Mammary microvascular endothelial cell (primary cell): ENCODE measurements at places on chromosomes 4 and X. TPM values are rescaled to one million over a fixed set of nuclear protein-coding genes. Genes with fewer than 3 reads are reported as not detected.

The LUZP4 gene
- not detected in 2 replicates for total RNA-seq

The CXCL10 gene
- 1.5 and 3.6 TPM in 2 replicates for total RNA-seq

The C4orf36 gene
- 0.49 and 1.4 TPM in 2 replicates for total RNA-seq

The EOLA2 gene
- 28.6 and 28.8 TPM in 2 replicates for total RNA-seq

The BEX4 gene
- total RNA-seq = 13.7 TPM in 2 replicates

The SLC16A2 gene
- total RNA-seq = 0.39 and 0.60 TPM in 2 replicates

The NEUROG2 gene
- not detected in 2 replicates for total RNA-seq

The SPON2 gene
- total RNA-seq = 0.94 and 1.5 TPM in 2 replicates

The SERTM2 gene
- not detected in 2 replicates for total RNA-seq

The VEGFD gene
- 0.07 and 0.34 TPM in 2 replicates for total RNA-seq

The EREG gene
- total RNA-seq = under 0.01 and 0.10 TPM in 2 replicates

The SMIM31 gene
- not detected in 2 replicates for total RNA-seq

The P2RY4 gene
- total RNA-seq = not detected in 2 replicates

The CT45A3 gene
- total RNA-seq = not detected in 2 replicates

The PGAM4 gene
- not detected in 2 replicates for total RNA-seq

The CD99L2 gene
- 32.3 and 37.5 TPM in 2 replicates for total RNA-seq

The KCND1 gene
- total RNA-seq = 0.05 TPM in 1 of 2 replicates, not detected in the other

The MAB21L2 gene
- under 0.01 and 0.20 TPM in 2 replicates for total RNA-seq

The ARHGEF38 gene
- total RNA-seq = not detected in 2 replicates

The COX7B gene
- total RNA-seq = 443 and 492 TPM in 2 replicates

The NDUFB11 gene
- 71.1 and 73.9 TPM in 2 replicates for total RNA-seq

The LRIT3 gene
- under 0.01 TPM in 1 of 2 replicates, not detected in the other for total RNA-seq

The UFSP2 gene
- 27.5 and 28.9 TPM in 2 replicates for total RNA-seq

The SLC39A8 gene
- total RNA-seq = 5.3 and 6.0 TPM in 2 replicates

The PWWP3B gene
- not detected in 2 replicates for total RNA-seq

The TRIM60 gene
- not detected in 2 replicates for total RNA-seq

The TLR3 gene
- total RNA-seq = 8.1 and 9.6 TPM in 2 replicates

The FDCSP gene
- not detected in 2 replicates for total RNA-seq

The NWD2 gene
- total RNA-seq = not detected in 2 replicates

The ZRSR2 gene
- 4.7 and 4.9 TPM in 2 replicates for total RNA-seq

The IGSF1 gene
- not detected in 2 replicates for total RNA-seq

The ITM2A gene
- 211 and 247 TPM in 2 replicates for total RNA-seq
